Temporal lobe (tissue), 4 donors: ENCODE measurements at places on chromosomes 13 and 19. TPM values are rescaled to one million over a fixed set of nuclear protein-coding genes. Genes with fewer than 3 reads are reported as not detected.

NFIX gene
- 185 TPM for total RNA-seq

NCAN gene
- 238 TPM for total RNA-seq

ZNF541 gene
- total RNA-seq: under 0.01 TPM

ZNF665 gene
- total RNA-seq: 2.7 TPM

CYP4F22 gene
- total RNA-seq: 0.25 TPM

SULT2A1 gene
- total RNA-seq: not detected

CEACAM6 gene
- 0.25 TPM for total RNA-seq

DCLK1 gene
- 256 TPM for total RNA-seq

MAG gene
- total RNA-seq: 0.49 TPM

CYP2A7 gene
- total RNA-seq: not detected

SOHLH2 gene
- total RNA-seq: 0.74 TPM

TLE6 gene
- total RNA-seq: 0.98 TPM

PLPP2 gene
- total RNA-seq: 1.2 TPM

PEG3 gene
- 38.1 TPM for total RNA-seq

S1PR2 gene
- total RNA-seq: 2.5 TPM

MCEMP1 gene
- total RNA-seq: not detected

GARIN5A gene
- 0.98 TPM for total RNA-seq
